ENCODE measurements at places on chromosomes 3 and 15.

- no peak for DNase-seq
Measured at GRCh38 chr3:87267953-87268645, 8.3 kb downstream of the POU1F1 start.

GRCh38 chr3:157045238-157045850 lies 114.6 kb downstream of the CCNL1 start:
- no peak for DNase-seq

DNA sequence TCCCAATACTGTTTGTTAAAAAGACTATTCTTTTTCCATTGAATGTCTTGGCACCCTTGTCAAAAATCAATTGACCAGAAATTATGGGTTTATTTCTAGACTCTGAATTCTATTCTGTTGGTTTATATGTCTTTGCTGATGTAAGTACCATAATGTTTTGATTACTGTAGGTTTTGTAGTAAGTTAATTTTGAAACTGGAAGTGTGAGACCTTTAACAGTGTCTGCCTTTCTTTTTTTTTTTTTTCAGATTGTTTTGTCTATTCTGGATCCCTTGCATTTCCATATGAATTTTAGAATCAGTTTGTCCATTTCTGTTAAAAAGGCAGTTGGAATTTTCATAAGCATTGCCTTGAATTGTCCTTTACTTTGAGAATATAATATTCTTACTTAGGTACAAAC lies 13.6 kb downstream of the ATP2C1 start:
- no peak for DNase-seq

DNA sequence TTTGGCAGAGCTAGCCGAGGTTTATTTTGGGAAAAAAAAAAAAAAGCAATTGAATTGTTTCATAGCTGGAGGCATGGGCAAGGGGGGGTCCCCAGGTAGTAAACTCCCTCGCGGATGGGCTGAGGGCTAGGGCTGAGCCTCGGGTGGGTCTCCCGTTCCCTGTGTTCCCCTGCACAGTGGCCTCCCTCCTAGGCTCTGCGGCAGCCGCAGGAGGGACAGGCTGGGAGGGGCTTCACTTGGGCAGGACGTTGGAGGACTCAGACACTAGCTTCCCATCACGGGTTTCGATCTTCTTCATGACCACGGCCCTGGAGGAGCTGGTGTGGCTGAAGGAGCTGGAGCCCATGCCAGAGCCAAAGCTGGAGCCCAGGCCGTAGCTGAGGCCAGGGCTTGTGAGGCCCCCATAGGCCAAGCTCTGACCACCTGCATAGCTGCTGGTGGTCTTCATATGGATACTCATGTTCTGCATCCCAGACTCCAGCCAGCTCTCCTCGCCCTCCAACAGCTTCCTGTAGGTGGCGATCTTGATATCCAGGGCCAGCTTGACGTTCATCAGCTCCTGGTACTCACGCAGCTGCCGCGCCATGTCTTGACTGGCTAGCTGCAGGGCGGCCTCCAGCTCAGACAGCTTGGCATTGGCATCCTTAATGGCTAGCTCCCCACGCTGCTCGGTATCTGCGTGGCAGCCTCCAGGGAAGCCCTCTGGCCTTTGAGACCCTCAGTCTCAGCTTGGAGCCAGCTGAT lies 64.0 kb upstream of the CDAN1 start:
- DNase-seq: no peak

- DNase-seq: no peak
Measured at GRCh38 chr15:31257286-31257685, 69.3 kb upstream of the KLF13 start.

DNA sequence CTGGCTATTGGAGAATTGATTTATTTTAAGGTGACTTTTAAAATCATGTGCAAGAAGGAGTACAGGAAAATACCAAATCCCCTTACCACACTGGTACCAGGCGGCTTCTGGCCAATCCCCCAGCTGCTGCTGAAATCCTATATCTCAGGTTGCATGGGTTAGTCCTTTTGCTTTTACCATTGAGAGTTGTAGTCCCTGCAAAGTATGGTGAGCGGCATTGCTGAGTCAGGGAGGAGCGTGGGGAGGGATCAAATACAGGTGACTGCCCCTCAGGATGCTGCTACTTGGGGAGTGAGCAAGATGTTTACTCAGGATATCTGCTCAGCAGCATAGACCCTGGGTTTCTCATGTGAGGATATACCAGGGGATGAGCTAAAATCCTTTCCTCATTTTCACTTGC lies 131.9 kb upstream of the STAC start:
- DNase-seq: no peak

- DNase-seq: no peak
Measured at GRCh38 chr3:128572644-128573105, 77.9 kb downstream of the RPN1 start.

GRCh38 chr15:50137330-50137761 lies 18.3 kb upstream of the ATP8B4 start:
- no peak for DNase-seq

GRCh38 chr3:17329927-17330326 lies 412.5 kb downstream of the TBC1D5 start:
- DNase-seq: no peak

DNA sequence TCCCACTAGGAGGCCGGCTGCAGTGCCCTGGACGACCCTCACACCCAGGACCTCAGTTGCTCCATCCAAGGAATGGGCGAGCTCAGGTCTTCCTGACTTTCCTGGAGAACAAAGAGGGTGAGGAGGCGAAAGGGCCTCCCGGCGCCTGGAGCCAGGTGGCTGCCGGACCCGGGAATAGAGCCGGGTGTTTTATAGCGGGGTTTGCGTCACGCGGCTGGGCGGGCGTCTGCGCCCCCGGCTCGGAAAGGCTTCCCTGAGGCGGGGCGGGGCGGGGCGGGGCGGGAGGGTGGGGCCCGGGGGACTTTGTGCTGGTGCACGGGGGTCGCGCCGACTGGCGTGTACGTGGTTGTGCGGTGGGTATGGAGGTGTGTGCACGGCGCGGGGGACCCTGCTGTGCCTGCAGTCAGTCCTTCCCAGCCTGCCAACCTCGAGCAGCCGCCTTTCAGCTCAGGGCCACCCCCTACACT lies 4.6 kb upstream of the PRKCD start:
- no peak for DNase-seq

DNA sequence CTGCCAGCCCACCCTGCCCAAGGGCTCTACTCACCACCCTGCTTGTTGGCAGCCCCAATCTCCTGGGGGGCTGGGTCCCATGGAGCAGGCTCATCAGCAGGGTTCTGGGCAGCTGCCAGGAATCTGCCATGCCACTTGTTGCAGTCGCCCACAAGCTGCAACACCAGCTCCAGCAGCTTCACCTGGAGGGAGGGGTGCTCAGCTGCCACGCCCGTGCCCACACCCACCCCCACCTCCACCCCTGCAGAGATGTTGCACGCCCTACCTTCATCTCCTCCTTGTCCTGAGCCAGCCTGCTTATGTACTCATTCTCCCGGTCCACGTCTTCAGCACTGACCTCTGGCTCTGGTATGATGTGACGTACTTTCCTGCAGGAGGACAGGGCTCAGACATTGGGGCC lies 77.9 kb upstream of the C2CD4B start:
- no peak for DNase-seq

DNA sequence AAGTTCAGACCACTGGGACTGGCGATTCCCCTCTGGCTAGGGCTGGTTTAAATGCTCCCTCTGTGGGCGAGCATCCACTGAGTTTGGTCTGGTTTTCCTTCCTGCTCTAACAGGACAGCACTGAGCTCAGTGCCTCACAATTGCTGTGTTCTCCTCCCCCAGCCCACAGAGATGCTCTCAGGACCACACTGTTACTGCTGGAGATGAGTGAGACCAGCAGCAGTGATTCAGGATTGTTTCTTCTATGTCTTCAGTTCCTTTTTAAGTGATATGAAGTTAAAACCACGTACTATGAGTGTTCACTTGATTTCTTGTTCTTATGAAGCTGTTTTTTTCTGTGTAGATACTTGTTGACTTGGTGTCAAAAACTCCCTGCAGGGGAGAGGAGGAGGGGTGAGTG lies 180.4 kb upstream of the COL8A1 start:
- DNase-seq: no peak

GRCh38 chr3:190167936-190168680 lies 47.4 kb upstream of the P3H2 start:
- DNase-seq: no peak

- DNase-seq: no peak
Measured at GRCh38 chr3:165859061-165859460, 21.8 kb upstream of the BCHE start.

DNA sequence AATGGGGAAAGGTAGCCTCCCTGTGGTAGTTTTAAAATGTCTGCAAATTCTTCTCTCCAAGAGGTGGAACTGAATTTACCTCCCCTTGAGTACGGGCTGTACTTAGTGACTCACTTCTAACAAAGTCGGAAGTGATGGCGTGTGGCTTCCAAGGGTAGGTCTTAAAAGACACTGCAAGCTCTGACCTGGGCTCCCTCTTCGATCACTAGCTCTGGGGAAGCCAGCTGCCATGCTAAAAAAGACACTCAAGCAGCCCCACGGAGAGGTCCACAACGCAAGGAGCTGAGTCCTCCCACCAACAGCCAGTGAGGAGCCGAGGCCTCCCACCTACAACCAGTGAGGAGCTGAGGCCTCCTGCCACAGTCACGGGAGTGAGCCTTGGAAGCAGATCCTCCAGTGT lies 122.0 kb upstream of the HACD2 start:
- DNase-seq: no peak

DNA sequence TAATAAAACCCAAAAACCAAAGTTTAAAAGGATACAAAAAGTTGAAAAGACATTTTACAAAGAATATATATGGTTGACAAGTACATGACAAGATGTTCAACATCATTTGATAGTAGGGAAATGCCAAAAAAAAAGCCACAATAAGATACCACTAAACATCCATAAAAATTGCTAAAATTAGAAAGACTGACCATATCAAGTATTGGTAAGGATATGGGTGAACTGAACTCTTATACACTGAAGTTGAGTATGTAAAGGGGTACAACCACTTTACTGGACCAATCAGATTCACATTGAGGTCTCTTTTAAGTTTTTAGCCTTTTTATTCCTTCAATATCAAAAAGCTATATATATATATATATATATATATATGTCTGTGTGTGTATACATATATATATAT lies 190.5 kb upstream of the P2RY1 start:
- DNase-seq: no peak

DNA sequence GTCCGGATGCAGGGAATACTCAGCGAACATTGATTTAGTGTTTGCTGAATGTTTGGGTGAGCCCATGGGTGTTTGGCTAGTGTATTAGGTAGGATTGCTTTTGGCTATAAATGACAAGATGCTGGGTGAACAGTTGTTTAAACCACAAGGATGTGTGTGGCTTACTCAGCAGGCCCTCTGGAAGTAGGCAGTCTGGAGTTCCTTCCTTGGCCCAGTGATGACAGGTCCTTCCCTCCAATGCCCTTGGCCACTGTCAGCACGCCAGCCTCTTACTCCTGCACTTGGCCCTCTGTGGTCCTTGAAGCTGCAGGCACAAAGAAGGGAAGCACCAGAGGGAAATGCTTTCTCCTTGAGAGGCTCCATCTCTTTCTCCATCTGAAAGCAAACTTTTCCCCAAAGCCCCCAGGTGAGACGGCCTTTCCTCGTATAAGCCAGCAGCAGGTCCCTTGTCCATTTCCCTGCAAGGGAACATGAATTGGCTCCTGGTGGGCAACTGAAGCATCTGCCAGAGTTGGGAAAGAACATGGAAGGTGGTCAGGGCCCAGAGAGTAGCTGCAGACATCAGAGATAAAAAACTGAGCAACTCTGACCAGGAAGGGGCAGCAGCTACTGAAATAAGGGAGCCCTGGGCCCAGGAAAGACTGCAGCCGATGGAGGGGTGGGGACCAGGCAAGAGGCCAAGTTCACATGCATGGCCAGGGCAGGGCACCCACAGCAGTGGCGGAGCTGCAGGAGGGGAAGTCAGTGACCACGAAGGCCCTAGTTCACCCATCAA lies 105.0 kb downstream of the TPRA1 start:
- DNase-seq: no peak

- no peak for DNase-seq
Measured at GRCh38 chr3:71052716-71053115, 530.8 kb downstream of the FOXP1 start.

DNA sequence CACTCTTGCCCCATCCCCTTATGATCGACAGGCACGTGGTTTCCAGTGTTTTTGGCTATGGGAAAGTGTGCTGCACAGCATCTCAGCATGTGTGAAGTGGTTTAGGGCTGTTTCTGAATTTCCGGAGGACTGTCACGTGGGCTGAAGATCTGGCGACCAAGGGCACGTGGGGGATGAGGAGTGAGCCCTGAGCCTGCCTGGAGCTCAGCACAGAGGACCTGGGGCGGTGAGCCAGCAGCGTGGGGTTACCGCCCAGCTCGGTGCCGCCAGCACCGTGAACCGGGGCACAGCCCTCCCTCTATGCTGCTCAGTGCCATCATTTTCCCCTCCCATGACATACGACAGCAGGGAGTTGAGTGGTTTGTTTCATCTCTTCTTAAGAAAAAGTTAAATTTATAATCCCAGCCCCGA lies 150.2 kb downstream of the DNAJB8 start:
- no peak for DNase-seq

DNA sequence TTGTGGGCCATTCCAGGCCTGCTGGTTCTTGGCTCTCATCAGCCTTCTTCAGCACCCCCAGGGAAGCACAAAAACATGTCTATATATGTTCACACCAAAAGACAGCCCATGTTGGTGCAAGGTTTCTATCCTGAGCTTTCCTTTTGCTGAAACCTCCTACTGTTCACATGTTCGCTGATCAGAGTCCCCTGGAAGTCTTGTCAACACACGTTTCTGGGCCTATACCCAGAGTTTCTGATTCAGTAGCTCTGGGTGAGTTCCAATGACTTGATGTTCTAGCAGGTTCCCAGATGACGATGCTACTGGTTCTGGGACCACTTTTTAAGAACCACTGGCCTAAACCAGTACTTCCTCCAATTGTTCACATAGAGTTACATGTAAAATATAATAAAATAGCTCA lies 46.0 kb downstream of the SUCNR1 start:
- no peak for DNase-seq

DNA sequence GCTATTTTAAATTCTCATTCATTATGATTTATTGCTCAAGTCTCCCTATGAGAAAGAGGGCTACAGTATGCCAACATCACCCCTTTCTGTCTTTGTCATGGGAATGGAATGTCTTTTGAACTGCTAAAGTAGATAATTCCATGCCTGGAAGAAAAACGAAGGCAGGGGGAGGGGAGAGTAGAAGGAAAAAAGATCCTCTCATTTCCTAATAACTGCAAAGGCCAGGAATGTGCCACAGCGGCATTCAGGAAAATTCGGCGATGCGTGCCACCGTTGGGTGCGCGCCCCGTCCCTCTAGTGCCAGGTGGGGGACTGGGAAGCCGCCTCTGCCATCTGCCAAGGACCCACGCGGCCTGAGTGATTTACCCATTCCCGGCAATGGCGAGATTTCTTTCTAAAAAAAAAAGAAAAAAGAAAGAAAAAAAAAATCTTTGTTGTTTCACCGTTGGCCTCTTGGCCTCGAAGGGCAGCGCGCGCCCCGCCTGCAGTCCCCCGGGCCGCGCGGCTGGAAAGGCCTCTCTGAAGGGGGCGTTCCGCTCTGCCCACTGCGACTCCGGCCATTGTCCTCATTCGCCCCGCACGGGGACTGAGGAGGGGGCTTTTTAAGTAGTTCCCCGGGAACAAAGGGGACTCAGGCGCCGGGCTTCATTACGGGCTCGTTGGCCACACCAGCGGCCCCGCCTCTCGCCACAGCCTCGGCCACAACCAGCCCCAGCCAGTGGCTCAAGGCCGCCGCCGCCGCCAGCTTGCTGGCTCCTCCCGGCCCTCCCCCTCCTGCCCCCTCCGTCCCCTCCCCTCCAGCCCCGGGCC lies 54.5 kb downstream of the CPN2 start:
- DNase-seq: no peak
